GM12892 (cell line): ENCODE measurements at places on chromosomes 7 and 10.

DNA sequence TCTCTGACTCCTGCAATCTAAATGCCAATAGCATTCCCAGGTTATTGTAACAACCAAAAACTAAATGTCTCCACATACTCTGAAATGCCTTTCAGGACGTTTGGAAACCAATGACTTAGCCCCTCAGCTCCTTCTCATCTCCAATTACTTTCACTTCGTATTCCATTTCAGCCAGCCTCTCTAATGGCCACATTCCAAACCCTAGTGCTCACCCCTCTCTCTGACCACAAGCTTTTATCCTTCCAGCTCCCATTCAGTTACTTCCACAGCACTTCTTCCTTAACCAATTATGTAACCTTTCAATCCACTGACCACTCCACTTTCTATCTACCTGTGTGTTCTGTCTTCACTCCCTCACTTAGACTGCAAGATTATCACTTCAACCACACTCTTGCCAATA, 4.3 kb downstream of the NOC3L start:
- no peak for DNase-seq

- DNase-seq = no peak
These were observed 16.1 kb upstream of the PIK3CG start for GRCh38 chr7:106848851-106849442.

- no peak for DNase-seq
These were observed 589.5 kb downstream of the ARL4A start for GRCh38 chr7:13276977-13277376.

GRCh38 chr10:124019886-124020797, 73.3 kb downstream of the CHST15 start:
- DNase-seq = no peak

DNA sequence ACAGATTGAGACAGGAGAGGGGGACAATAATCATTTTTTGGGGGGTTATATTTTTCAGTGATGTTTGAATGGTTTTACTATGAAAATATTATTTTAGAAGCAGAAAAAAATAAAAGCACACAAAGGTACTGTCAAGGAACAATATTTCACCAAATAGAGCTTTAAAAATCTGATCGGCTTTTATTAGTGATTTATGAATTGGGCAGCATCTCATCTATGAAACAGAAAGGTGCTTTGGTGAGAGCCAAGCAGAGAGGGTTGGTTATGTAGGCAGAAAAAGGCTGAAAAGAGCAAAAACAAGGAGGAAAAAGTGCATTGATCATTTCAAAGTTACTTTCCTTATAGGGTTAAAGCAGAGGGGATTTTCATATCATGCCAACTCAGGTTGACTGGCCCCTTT, 26.4 kb upstream of the CPA2 start:
- DNase-seq = no peak

DNA sequence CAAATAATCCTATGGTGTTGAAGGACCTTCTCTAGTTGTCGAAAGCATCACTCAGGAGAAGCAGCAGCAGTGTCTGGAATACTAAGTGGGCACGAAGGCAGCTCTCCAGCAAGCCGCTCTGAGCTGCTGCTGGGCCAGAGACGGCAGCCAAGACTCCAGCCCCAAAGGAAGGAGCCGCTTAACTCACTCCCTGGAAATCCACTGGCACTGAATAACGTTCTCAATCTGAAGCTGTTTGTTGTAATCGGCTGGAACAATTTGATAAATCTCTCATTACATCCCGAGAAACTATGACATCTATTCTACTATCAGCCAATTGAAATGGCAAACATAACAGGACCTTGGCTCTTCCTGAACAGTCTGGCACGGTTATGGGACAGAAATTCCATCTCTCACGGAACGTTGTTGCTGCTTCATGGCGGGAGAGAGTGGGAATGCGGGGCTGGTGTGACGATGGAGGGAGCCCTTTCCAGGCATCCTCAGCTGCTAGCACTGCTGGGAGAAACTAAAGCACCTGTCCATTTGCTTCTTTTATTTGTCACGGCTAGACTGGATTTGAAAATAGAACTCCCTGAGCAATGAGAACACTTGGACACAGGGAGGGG, 331.5 kb upstream of the RNF32 start:
- DNase-seq = no peak
